ENCODE measurements at places on chromosomes 6 and 20.

GRCh38 chr6:77587963-77588362 is 64.9 kb upstream of the MEI4 start:
- no peak for DNase-seq

DNA sequence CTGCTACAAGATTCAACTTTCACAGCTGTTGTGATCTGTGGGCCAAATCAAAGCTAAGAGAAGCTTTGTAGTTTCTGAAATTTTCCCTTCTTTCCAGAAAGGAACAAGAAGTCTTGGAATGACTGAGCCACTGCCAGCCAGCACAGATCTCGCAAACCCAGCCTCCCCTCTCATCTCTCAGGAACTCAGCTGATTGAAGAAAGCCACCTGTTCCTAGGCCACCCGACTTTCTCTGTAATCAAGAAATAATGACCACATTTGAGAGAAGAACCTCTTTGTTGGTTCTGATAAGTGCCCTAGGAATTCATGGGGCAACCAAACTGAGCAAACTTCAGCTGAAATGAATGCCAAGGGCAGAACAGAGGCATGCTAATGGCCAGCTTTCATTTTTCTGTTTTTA is 61.7 kb downstream of the HDGFL1 start:
- no peak for DNase-seq

GRCh38 chr20:1304710-1305515 is 24.0 kb downstream of the SDCBP2 start:
- no peak for DNase-seq

DNA sequence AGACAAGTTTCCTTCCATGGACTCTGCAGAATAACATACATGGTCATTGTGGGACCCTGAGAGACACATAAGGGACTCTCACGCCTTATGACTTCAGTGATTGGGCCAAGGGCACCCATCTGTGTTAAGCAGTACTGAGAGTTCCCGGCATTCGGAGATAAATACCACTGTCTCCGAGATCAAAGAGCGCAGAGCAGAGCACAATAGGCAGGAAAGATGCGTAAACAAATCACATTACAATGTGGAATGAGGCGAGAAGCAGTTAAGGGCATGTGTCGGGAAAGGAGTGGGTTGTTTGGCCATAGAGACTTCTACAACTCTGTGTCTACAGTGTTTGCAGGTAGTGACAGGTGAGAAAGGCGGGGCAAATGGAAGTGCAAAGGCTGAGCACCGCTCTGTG is 57.6 kb downstream of the NRSN1 start:
- DNase-seq = no peak

GRCh38 chr6:42604150-42604549 is 40.3 kb downstream of the UBR2 start:
- no peak for DNase-seq

DNA sequence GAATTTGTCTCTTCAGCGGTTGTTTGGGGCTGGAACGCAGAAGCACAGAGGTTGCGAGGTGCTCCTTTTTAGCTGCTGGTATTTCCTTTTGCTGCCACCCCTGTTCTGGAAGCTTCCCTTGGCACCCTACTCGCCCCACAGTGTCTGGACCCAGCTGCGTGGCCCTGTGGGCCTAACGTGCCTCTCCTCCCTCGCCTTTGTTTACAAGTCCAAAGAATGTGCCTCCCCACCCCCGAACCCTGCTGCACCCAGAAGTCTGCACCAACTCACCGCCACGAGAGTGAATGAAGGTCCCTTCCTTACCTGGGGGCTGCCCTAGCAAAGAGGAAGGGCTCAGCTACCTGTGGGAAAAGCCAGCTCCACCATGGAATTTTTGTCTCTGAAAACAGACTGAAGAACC is 139.7 kb upstream of the RPS6KA2 start:
- no peak for DNase-seq

DNA sequence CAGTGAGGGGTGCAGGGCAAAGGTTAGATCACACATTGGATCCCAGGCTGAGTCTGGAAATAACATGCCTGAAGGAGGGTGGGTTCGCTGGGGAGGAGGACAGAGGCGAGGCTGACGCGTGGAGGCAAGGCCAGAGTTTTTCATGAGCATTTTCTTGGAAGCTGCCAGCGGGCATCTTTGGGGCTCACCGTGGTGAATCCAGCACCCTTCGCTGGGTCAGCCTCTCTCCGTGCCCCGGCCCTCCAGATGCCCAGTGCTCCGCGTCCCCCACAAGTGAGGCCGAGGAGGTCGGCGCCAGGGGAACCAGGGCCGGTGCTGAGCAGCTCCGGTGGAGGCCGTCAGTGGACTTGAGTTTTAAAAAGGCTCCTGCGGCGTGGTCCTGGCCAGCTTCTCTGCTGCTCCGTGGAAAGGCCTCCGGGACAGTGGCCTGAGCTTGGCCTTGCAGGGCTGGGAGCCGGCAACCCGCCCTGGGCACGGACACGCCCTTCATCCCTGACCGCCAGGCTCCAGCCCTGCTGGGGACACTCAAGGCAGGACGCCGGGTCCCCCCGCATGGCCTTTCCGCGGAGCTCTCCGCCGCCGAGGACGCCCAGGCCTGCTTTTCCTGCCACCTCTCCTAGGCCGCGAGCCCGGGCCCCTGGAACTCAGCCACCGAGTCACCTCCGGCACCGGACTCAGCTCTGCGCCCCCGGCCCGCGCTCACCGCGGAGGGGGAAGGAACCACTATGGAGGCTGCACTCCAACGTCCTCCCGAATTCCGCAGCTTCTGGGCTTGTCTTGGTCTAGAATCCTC is 114.3 kb downstream of the THBS2 start:
- DNase-seq = no peak

DNA sequence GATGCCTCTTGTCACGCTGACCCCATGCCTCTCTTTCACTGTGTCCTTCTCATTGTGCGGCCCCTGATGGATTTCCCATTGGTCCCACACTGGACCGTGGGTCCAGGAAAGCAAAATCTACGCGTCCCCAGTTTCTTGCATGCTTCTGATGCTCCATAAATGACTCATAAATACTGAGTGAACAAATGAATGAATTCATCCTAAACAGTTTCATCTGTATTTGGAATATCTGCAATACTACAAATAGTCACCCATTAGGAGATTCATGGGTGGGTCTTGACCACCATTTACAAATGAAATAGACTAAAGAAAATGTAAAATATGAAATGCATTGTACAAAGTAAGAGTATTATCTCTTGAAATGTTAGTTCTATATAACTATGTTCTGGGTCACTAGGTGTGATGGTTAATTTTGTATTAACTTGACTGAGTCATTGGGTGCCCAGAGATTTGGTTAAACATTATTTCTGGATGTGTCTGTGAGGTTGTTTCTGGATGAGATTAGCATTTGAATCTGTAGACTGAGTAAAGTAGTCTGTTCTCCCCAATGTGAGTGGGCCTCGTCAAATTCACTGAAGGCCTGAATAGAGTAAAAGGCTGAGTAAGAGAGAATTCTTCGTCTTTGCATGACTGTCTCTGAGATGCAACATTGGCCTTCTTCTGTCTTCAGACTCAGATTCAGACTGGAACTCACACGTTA is 448.7 kb downstream of the PREX1 start:
- no peak for DNase-seq

DNA sequence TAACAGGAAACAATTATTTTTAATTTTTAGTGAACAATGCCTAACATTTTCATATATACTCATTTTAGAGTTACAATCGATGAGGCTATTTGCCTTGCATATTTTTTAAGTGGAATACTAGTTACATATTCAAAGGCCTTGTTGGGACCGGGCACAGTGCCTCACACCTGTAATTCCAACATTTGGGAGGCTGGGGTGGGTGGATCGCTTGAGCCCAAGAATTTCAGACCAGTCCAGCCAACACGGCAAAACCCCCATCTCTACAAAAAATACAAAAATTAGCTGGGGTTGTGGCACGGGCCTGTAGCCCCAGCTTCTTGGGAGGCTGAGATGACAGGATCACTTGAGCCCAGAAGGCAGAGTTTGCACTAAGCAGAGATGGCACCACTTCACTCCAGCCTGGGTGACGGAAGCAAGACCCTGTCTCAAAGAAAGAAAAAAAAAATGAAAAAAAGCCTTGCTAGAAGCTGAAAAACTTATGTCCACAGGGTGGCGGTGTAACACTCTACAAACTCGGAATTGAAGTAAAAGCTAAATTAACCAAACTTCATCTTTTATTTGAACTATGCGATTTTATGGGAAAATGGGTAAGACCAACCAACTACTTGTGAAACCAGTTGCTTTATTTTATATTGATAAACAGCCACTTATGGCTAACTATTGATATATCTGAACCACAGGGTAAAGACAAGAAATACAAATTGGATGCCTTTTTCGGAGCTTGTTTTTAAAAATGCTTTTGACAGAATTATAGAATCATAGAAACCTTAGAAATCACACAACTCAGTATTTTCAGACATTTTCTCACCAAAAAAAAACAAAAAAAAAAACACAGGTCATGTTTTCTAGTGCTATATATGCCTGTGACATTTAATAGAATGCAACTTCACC is 24.1 kb upstream of the ROS1 start:
- DNase-seq = peak; percentile 58

GRCh38 chr6:146444189-146444588 is 99.4 kb upstream of the RAB32 start:
- no peak for DNase-seq

- no peak for DNase-seq
Measured at GRCh38 chr6:12313306-12313991, 23.3 kb downstream of the EDN1 start.

DNA sequence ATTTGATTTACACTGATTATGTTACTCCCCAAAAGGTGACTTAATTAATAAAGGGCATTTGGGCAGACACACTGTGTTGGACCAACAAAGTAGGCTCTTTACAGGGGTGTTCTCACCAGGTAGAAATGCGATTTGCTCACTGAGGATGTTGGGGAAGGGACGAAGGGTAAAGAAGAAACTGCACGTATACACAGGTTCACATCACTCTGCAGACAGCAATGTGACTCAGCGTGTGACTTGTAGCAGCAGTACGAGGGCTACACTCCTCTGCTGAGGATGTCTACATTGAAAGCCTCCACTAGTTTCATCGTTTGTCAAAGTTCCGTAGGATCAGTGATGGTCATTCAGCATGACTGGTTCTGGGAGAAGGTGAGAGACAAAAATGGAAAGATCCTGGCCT is 52.7 kb upstream of the TMEM181 start:
- DNase-seq = no peak

DNA sequence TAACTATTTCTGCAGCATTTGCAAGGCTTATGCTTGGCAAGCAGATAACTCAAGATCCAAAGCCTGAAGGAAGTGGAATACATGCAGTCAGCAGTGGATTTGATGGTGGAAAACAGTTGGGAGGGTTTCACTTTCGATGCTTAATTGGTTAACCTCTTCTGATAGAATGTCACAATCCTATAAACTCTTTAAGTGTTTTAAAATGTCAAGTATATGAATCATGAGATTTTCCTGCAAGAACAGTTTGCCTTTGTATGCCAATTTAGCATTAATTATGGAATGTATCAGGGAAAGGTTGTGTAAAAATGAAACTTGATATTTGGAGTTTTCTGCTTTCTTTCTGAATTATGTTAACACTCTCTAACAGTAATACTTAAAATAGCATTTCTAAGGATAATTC is 36.6 kb downstream of the NKX2-4 start:
- DNase-seq = no peak

- no peak for DNase-seq
Measured at GRCh38 chr6:11341867-11342266, 109.4 kb upstream of the NEDD9 start.

- DNase-seq = no peak
Measured at GRCh38 chr6:138719011-138719635, 54.4 kb upstream of the CCDC28A start.

GRCh38 chr20:2124564-2125213 is 23.1 kb downstream of the STK35 start:
- DNase-seq = no peak

DNA sequence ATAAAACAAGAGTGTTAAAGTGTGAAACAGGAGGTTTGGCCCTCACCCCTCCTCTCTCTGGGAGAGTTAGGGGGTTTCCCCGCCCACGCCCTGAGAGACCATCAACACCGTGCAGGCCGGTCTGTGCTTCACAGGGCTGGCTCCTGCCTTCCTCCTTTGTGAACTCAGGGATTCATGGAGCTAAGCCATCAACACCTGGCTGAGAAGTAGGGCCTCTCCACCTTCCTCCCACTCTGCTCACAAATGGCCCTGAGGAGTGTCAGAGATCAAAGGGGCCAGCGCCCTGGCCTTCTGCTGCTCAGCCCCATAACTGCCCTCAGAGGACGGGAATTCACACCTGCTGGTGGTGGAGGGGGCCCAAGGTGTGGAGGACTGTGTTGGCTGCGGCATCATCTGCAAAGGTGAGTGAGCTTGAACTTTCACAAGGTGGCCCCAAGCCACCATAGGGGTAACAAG is 88.6 kb downstream of the PSMB1 start:
- DNase-seq = no peak

DNA sequence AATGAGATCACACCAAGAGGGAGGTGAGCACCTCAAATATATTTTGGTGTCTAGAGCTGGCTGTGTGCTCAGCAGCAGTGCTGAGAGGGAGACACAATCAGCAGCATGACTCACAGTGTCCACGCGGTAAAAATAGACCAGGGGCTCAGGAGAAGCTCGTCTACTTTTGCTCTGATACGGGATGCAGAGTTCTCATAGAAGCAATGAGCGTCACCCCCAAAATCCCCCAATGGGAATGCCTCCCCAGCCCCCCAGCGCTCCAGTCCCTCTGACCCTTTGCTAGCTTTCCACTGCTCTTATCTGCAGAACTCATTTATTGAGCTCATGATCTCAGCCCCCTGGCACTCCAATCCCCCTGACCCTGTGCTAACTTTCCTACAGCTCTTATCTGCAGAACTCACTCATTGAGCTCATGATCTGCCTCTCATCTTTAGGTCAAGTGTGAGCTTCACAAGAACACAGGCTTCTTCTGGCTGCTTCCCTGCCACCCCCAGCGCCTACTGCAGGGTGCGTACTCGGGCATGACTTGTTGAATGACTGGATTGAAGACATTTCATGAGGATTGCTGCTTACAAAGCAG is 34.0 kb downstream of the SYNDIG1 start:
- no peak for DNase-seq

- no peak for DNase-seq
Measured at GRCh38 chr20:49751397-49751736, 37.7 kb upstream of the B4GALT5 start.

GRCh38 chr6:144065213-144065660 is 30.1 kb downstream of the SF3B5 start:
- no peak for DNase-seq

GRCh38 chr6:7115543-7116231 is 7.9 kb downstream of the RREB1 start:
- DNase-seq = no peak

DNA sequence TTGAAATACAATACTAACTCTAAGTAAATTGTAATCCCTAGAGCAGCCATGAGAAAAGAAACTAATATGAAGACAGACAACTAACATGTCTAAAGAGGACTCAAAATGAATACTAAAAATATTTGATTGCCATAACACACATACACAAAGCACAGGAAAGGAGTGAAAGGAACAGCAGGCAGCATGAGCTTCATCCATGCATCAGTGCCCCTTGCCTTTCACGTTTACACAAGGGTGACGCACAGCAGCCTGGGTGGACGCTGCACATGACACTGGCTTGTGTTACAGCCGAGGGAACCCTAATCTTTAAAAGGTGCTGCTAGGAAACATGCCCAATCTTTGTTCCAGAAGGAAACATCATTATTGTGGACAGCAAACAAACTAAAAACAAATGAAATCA is 123.5 kb downstream of the MAN1A1 start:
- no peak for DNase-seq
